ENCODE measurements at places on chromosomes 3 and 15.

GRCh38 chr3:41267975-41268640 lies 68.8 kb downstream of the CTNNB1 start:
- DNase-seq, result peak; percentile 2

GRCh38 chr15:90054618-90055097 lies 47.6 kb downstream of the IDH2 start:
- peak; percentile 67 for DNase-seq

GRCh38 chr3:105140899-105141367 lies 225.8 kb upstream of the ALCAM start:
- DNase-seq, result no peak

DNA sequence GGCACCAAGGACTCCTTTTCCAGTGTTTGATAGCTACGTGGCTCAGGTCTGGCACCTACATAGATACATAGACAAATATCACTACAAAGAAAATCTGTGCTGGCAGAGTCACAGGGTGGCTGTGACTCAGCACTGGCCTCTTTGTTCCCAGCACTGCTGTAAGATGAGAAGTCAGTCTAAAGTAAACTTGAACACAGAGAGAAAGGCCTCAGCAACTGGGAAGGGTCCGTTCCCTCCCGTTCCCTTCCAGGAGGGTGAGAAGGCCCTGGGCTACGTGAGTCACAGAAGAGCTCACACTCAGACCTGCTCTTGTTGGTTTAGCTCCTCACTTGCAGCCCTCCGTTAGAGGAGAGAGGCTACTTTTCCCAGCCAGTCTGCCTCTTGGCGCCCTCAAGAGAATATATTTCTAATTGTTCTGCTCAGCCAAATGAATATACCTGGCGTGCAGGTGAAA lies 23.1 kb downstream of the ANXA2 start:
- peak; percentile 90 for DNase-seq

- peak; percentile 75 for DNase-seq
Measured at GRCh38 chr15:68553994-68554720, 24.6 kb upstream of the CORO2B start.

DNA sequence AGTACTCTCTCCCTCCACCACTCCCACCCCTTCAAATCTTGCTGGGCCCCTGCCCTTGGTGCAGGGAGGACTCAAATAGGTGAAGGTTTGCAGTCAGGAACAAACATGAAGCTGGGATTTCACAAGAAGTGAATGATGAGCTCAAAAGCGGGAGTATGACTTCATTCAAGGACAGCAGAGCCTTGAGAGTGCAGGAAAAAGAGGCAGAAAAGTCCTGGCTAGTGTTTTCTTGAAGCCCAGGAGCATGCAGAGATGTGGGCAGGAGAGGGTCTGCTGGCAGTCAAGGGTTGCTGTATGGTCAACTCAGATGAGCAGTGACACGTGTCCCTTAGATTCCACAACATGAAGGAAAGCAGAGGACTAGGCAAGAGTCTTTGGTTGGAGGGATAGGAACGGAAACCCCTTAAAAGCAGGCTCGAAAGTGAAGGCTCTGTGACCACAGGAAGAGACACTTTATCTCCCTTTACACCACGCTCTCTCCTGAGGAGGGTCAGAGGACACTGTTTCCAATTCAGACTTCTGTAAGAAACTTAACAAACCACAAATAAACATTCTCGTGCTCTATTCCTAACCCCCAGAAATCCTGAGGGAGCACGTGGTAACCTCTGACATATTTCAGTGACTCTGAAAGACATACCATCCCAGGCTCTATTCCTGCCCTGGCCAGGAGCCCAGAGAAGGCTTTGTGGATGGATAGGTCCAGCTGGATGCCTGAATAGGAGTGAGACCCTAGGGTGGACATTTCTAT lies 168.0 kb upstream of the NDN start:
- no peak for DNase-seq

GRCh38 chr15:39921274-39921638 lies 1.2 kb upstream of the GPR176 start:
- DNase-seq, result no peak

DNA sequence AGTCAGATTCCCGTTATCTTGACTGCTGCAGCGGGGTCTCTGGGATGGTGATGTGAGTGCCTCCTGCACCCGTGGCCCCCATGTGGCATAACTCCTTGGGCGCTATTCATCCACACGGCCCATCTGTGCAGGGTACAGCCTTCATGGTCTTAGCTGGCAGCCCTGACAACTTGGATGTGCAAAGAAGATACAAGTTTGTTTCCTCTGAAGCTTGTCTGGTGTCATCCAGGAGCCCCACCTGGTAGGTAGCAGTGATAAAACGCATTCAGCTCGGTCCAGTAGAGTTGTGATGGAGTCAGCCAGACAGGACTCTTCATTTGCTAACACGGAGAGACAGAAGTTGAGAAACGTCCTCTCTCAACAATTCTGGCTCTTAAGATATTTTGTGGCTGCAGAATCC lies 53.3 kb downstream of the CORO2B start:
- DNase-seq, result no peak

GRCh38 chr3:72439321-72440183 lies 408.7 kb downstream of the SHQ1 start:
- DNase-seq, result no peak

- no peak for DNase-seq
Measured at GRCh38 chr3:170149016-170149415, 32.5 kb downstream of the PHC3 start.

GRCh38 chr3:127886956-127887231 lies 28.1 kb upstream of the KBTBD12 start:
- no peak for DNase-seq

DNA sequence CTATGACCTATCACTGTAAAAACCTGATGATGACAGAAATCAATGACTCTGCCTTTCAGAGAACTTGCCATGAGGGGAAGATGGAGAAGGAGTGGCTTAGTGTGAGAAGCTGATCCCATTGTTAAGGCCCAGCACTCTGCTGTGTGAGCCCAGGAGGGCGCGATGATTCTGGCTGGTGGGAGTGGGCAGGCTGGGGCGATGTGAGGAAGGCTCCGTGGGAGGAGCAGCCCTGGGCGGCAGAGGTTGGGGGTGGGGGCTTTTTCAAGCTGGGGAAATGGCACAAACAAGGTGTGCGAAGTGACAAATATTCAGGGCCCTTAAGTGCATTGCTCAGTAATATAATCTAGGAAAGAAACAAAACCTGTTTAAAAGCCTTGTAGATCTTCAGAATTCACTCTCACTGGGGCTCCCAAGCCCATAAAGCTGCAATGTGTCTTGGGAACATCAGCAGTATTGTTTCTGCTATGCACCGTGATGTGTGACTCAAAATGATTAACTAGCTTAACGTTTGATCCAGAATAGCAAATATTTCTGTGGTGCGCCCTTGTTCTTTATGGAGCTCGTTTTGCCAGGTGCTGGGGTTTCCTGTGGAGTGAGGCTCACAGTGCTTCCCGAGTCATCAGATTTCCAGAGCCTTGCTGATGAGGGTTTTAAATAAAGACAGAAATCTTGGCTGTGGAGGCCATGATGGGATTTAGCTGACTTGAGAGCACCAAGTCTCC lies 141.0 kb downstream of the CHDH start:
- DNase-seq, result no peak

DNA sequence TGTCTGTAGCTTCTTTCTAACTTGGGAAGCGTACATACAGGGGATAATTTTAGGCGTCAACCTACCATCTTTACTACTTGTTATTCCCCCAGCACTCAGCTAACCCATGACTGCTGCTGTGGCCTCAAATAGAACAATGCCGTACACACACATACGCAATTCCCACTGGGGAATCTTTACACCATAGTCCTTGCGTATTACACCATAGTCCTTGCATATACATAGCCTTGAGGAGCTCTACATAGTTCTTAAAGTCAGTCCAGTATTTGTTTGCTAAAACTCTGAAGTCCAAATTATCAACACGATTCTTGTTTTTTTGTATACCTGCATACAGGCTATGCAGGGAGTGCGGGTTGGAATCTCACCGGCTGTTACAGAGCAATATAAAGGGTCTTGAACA lies 67.2 kb downstream of the CGNL1 start:
- DNase-seq, result no peak

DNA sequence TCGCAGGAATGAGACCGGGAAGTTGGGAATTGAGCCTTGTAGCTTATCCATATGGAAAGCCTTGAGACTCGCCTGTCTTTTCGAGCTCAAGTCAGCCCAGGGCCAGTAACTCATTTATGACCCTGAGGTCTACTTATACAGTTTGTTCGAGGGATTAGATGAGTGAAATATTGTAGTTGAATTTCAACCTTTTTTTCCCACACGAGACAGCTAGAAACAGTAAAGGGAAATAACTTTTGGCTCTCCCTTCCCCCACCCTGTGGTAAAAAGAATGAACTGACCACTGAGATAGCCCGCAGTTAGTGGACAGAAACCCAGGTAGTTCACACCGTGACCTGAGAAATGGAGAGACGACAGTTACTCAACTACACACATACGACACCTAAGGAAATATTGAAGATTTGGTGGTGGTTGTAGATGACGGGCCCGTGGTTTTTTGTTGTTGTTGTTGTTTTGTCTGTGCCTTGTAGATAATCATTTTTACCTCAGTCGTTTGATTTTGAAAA lies 841 bp downstream of the EIF3J start:
- DNase-seq, result no peak

- DNase-seq, result no peak
Measured at GRCh38 chr3:133979553-133979952, 50.2 kb downstream of the SLCO2A1 start.

DNA sequence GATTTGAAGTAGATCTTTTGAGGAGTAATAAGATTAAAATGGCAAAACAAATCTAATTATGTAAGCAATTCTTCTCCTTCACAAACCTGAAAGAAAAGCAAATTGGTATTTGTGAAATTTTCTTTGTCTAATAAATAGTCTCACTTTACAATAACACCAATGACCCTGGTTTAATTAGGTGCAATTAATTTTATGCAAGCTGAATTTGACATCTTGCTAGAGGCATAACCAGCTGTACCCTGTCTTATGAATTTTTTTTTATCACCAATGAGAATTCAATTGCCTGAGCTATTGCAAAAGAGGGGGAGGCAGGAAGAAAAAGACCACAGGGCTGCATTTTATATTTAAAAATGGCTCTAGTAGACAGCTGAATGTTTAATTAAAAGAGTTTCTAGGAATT lies 113.5 kb upstream of the IL12A start:
- no peak for DNase-seq

GRCh38 chr15:99669250-99669649 lies 64.0 kb downstream of the LYSMD4 start:
- no peak for DNase-seq

- DNase-seq, result peak; percentile 37
Measured at GRCh38 chr15:57861034-57861638, 154.6 kb downstream of the POLR2M start.

GRCh38 chr15:46460431-46461094 lies 825.7 kb downstream of the SQOR start:
- no peak for DNase-seq

GRCh38 chr15:78996894-78997275 lies 52.0 kb upstream of the CTSH start:
- no peak for DNase-seq

GRCh38 chr3:99974989-99975388 lies 139.3 kb downstream of the FILIP1L start:
- DNase-seq, result no peak

DNA sequence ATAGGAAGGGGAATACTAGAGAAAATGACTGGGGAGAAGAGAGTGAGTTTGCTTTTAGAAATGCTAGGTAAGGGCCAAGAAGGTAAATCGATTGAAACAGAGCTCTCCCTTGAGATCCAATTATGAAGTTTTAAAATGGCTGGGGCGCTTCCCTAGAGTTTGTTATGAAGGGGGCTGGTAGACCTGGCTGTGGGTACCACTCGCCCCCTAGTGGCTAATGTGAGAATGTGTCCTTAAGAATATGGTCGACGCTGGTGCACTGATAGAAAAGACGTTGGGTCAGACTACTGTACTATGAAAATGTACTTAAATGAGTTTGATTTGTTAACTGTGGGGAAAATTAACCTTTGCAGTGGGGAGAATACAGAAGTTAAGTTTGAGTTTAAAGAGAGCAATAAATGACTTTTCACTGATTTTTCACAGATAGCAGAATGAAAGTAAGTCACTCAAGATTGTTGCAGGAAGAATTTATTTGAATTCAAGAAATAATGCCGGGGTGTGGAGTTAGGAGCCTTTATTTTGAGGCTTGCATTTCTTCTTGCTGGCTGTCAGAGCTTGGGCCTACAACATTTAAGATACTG lies 9.2 kb downstream of the TMPRSS7 start:
- peak; percentile 86 for DNase-seq

DNA sequence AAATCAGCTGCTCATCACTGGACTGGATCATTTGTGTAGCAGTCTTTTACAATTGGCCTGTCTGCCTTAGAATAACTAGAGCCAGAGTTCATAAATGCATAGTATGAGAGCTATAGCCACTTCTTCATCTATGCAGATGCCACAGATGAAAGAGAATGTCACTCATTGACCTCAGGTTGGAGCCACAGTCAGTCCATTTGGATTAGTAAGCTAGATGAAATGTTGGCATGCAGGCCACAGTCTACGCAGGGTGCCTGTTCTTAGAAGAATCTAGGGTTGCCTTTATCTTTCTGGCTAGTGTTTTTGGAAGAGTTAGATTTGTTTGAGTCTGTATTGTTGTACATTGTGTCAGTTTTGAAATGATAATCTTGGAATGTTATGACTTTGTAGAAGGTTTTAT lies 25.4 kb upstream of the EDEM1 start:
- no peak for DNase-seq

DNA sequence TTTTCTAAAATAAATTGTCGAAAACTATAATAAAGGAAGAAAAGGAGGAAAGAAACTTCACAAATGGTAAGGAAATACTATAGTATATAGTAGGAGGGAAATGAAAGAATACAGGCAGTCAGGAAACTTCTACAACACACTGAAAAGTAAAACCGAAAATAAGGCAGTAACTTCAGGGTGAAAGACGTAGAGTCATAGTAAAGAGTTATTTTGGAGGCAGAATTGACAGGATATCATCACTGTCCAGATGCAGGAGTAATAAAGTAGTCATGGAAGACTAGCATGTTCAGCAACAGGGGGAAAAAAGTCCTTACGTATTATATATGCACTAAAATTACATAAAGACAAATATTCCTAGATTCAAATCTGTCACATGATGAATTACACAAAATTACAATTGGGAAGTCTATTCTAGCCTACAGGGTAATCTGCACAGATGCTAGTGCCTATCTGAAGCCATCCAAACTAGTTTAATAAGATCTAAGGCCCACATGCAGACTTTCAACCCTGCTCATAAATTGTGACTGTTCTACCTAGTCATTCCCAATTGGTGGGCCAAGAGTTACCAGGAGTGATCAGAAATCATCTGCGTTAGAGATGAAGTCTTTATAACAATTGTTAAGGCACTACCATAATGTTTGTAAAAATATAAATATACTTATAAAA lies 14.0 kb downstream of the VPS13C start:
- no peak for DNase-seq
